ENCODE measurements at places on chromosomes 5 and 9. TPM values are rescaled to one million over a fixed set of nuclear protein-coding genes. Genes with fewer than 3 reads are reported as not detected.

- no peak for DNase-seq
These were observed 202.7 kb downstream of the FAM114A2 start for GRCh38 chr5:153835891-153836515.

DNA sequence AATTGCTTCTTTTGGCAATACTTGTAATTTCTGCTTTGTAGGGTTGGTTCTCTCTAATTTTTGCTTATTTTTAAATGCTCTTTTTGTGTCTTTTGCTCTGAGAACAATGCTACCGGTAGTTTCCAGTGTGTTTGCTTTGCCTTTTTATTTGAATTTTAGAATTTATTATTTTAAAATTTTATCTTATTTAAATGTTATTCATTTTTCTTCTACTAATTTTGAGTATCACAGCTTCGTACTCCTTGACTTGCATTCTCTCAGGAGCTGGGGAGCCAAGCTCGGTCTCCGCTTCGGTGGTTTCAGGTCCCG lies 45.9 kb downstream of the ANXA2R start:
- no peak for DNase-seq

DNA sequence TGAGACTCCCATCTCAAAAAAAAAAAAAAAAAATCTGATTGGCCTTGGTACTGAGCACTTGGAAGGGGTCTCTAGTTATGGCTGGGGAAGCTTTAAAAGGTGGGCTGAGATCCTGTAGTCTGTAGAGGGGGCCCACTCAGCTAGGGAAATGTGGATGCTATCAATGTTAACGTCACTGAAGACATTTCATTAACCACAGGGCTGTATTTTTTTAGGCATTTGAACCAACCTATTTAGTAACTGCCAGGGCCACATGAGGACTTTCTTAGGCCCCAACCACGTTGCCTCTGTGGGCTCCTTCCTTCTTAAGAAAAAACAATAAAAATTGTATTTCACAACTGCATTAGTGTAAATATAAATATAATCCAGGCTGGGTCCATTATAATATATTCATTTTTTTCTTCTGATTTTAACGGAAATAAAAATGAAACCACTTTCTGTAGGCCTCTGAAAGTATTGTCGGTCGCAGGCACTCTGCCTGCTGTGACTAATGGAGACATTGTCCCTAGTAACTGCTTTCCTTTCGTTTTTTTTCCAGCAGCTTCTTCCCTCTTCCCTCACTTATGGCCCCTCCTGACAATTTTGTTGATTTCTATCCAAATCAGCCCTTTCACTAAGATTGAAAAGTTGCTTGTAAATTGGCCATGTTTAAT lies 71.6 kb downstream of the GCNT1 start:
- no peak for DNase-seq

DNA sequence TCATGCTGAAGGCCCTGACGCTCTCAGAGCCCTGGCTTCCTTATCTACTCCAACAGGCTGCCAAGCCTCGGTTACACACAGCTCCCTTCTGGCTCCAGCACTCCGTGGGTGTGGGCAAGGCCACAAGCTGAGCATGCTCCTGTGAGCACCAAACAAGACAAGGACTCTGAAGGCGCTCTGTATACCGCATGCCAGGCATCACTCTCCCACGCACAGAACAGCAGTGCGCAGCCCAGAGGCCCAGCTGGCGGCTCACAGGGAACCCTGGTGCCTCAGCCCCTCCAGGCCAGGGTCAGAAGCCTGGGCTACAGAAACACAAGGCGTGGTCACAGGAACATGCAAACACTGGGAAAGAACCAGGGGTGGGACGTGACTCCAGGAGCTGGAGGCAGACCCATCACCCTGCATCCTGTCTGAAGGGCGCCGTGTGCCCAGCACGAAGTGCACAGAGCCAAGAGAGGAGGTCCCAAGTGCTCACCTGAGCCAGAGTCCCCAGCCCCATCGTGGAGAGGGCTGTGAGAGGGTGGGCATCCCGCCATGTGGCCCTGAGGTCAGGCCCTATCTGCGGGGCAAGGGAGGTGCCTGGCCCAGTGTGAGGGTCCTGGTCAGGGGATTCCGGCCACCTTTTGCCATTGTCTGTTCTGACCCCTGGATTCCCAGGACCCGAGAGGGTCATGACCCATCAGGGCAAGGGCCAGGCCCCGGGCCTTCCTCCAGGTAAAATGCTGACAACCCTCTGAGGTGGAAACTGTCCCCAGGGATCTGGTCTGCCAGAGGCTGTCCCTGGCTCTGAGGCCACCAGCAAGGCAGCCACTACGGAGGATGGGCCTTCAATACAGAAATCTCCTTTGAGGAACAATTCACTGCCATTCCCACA lies 54.7 kb downstream of the COL23A1 start:
- DNase-seq, result no peak

Gene SHISAL2B
- not detected for total RNA-seq
